Vagina (tissue), 2 donors: ENCODE measurements at places on chromosomes 2 and 18.

GRCh38 chr2:86543793-86544192 lies 19.4 kb downstream of the CHMP3 start:
- no peak for DNase-seq

DNA sequence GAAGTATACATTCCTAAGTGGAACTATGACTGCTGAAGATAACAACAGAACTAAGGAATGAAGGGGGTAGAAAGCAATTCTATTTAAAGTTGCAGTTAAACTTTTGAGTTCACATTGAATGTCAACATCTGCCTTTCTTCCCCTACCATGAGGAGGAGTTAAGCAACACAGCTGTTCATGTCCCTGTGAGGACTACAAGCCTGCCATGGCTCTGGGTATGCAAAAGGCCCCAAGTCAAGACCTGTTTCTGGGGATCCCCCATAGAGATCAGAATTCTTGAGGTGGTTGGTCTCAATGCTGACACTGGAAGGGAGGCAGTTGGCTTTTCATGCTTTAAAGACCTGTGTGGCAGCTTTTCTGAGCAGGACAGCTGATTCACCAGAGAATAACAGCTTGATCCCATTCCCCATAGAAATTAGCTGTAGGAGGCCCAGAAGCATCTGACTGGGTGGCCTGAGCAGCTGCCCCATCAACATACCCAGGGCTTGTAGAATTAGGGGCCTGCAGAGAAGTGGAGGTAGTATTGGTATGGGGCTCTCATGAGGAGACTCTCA lies 131.0 kb downstream of the SETBP1 start:
- DNase-seq: no peak

DNA sequence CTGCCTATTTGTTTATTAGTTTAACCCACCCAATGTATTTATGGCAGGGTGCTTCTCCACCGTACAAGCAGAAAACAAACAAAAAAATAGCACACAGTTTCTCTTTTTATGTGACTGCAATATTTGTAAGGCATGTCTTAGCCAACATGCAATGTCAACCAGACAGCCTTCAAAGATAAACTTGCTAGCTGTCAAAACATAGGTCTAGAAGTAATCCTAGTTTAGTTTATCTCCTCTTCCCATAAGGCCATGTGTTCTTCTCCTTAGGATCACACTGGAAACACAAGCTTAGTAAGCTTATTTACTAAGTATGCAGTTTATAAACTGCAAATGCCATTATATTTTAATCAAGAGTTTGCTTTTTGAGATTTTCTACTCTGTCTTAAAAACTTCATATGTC lies 75.6 kb downstream of the LDAH start:
- no peak for DNase-seq

GRCh38 chr18:46400449-46400848 lies 256.6 kb downstream of the LOXHD1 start:
- no peak for DNase-seq

DNA sequence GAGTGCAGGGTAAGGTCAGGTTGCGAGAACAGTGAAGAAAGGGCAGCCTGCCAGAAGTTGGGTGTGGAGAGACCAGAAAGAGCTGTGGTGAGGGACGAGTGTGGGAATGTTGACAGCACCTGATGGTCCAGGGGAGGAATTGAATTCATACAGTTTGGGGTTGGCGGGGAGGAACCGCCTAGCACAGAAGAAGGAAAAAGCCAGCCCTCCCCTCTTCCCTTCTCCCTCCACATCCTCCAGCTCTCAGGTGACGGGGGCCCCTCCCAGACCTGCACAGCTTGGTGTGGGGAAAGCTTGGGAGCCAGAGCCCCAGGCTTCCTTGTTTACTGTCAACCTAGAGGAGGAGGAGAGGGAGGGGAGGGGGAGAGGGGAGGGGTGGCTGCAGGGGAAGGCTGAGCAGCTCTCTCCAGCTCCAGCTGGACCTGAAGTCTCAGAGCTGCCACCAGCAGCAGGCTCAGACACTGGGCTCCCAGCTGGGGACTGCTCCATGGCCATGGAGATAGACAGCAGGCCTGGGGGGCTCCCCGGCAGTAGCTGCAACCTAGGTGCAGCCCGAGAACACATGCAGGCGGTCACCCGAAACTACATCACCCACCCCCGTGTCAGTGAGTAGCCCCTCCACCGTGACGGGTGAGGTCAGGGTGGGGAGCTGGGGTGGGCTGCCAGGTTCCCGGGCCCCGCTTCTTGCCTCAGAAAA lies at the start of gene ATP6V1B1:
ATP6V1B1 (plus strand) TSS at position 433 of the 697 bp plus-strand sequence; CDS start at position 488, 55 bp downstream.
- peak; percentile 70 for DNase-seq

- no peak for DNase-seq
Observed at GRCh38 chr2:29583104-29583503, 338.3 kb downstream of the ALK start.

DNA sequence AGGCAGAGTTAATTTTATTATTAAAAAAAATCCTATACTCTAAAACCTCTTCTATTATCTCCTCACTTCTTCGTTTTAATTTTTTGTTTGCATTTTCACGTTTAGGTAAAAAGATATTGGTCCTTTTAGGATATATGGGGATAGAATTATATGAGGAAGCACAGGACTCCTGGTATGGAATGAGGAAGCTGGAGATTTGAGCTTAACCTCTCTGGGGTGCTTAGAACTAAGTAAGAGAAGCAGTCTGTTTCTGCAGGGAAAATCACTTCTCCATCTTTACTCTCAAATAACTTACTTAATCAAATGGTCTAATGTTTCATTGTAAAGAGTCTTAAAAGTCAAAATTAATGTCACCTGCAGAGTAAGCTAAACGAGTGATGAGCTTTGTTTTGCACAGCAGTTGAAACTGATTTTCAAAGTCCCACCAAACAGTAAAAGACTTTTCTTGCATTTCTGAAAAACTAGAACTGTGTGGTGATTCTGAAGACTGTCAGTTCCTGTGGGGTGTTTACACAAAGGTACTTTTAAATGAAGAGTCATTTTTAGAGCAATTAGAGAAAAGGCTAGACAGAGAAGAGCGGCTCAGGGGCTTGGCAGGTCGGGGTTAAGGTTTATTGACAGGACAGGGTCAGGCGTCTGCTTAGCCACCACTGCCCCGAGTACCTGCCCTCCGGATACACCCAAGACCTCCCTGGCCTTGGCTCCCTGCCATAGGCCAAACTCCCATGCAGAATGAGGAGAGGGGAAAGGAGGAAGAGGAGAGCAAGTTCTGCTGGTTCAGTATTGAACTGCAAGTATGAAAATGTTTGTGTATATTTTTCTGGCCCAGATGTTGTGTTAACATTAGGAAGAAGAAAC lies 21.6 kb downstream of the METAP1D start:
- no peak for DNase-seq

- no peak for DNase-seq
Observed at GRCh38 chr2:197207598-197207997, 103.0 kb downstream of the ANKRD44 start.

GRCh38 chr2:145797692-145798091 lies 1277.8 kb upstream of the ZEB2 start:
- DNase-seq: no peak

DNA sequence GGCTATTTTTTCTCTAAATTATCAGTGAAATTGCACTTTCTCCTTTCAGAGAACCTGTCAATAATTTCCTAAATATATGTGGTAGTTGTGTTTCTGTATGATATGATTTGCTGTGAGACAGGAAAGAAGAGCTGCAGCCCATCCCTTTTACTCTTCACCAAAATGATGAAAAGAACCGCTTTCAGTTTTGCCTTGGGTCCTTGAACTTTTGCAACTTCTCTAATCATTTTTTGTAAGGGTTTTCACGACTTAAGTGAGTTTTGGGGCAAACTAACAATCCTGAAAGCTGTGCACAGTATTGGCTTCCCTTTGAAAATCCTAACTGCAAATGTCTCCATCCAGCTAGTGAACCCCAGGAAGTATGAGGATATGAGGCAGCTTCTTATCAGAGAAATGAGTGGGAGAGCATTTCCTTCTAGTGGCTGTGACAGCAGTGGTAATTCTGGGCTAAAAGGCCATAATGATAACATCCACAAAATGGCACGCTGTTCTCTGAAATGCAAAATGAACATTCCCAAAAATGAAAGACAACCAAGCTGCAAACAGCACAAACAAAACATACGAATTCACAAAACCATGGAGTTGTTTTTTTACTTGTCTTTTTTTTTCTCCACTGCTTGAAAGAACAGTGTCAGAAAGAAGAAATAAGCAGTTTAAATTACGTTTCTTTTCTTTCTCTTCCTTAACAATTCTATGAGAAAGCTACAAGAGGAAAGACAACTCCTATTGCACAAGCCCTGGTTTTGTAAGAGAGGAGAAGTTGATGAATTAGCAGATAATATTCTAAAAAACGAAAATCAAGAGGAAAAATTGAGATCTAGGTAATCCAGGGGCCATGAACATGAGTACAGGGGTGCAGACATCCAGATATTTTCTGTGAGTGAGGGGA lies 1291.6 kb upstream of the ZEB2 start:
- DNase-seq: no peak

- no peak for DNase-seq
Observed at GRCh38 chr2:50118905-50119702, 912.8 kb downstream of the NRXN1 start.

DNA sequence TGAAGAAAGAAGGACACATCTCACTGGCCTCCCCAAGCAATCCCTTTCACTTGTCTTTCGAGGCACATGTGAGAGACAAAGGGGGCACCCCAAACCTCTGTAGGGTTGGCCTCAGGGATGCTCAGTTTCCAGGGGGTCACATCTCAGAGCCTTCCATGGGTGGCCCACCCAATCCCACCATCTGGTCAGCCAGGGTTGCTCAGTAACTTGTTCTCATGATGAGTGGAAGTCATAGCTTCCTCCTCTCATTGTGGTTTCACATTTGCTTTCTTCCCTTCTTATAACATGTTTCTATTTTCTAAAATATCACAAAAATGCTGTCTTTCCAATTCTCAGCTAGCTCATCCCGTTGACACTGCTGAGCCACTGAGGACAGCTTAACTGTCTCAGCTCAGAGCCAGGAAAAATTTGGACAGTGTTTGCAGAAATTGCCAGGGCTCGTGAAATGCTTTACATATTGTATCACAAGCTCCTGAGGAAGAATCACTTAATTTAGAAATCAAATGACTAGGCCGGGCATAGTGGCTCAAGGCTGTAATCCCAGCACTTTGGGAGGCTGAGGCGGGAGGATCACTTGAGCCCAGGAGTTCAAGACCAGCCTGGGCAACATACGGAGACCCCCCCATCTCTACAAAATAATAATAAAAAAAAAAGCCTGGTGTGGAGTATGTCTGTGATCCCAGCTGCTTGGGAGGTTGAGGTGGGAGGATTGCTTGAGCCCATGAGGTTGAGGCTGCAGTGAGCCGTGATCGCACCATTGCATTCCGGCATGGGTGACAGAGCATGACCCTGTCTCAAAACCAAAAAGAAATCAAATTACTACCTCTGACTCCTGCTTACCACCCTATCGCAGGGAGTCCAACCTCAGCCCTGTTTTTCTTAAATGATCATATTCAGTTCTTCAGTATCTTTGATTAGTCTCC lies 129.3 kb downstream of the PRKCE start:
- no peak for DNase-seq

GRCh38 chr18:5075297-5075696 lies 121.8 kb downstream of the AKAIN1 start:
- no peak for DNase-seq

- no peak for DNase-seq
Observed at GRCh38 chr2:152425765-152426727, 91.1 kb downstream of the FMNL2 start.

DNA sequence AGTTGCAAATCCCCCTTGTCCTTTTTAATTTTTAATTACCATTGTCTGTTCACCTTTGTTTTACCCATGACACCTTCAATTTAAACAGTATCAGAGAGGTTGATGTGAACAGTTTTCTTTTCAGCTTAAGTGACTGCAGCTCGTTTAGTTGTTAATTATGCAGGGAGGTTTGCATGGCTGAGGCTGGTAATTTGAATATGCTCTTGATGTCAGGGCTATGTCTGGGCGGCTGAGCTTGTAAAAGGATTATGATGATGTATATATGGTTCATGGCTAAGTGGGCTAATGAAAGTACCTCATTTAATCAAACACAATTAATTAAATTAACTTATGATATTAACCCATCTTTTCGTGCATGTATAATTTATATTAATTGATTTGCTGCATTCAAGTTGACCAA lies 822.1 kb downstream of the GALR1 start:
- no peak for DNase-seq

DNA sequence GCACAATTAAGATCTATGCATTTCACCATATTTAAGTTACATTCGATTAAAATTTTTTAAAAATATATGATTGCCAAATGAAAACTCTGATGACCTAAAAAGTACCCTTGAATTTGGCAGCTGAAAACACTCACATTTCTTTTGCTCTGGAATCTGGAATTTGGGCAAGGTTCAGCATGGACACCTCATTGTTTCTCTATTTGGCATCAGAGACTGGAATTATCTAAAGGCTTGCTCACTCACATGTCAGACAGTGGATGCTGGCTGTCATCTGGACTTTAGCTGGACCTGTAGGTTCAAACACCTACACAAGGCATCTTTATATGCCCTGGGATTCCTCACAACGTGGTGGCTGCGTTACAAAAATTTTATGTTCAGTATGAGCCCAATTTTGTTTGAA lies 16.1 kb downstream of the MBOAT2 start:
- DNase-seq: no peak

DNA sequence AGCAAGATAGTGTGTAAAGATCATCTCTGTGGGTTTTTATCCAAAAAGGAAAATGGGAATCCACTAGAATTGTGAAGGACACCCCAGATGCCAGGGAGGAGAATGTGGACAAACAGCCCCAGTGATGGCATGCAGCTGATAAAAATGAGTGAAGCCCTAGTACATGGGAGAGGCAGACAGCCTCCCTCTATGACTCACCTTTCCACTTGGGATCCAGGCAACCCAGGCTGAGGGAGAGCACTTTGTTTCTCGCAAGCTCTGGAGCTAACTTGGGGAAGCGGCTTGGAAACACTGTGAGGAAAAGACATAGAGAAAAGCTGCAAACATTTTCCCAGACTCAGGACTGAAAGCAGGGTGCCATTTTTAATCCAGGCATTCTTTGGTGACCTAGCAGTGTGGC lies 5.3 kb upstream of the FLACC1 start:
- no peak for DNase-seq

DNA sequence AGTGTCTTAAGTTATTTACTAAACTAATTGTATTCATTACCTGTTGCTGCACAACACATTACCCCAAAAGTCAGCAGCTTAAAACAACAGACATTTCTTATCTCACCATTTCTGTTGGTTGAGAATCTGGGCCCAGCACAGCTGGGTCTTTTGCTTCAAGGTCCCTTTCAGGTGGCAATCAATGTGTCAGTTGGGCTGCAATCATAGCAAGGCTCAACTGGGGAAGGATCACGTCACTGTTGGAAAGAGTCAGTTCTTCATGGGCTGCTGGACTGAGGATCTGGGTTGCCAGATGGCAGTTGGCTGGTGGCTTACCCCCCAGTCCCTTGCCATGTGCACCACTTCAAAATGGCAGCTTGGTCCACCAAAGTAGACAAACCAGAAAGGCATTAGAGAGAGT lies 261.2 kb downstream of the SUCLG1 start:
- no peak for DNase-seq

GRCh38 chr2:31888550-31888949 lies 122.3 kb downstream of the MEMO1 start:
- DNase-seq: no peak

- DNase-seq: no peak
Observed at GRCh38 chr2:119694845-119695521, 16.0 kb downstream of the TMEM177 start.

DNA sequence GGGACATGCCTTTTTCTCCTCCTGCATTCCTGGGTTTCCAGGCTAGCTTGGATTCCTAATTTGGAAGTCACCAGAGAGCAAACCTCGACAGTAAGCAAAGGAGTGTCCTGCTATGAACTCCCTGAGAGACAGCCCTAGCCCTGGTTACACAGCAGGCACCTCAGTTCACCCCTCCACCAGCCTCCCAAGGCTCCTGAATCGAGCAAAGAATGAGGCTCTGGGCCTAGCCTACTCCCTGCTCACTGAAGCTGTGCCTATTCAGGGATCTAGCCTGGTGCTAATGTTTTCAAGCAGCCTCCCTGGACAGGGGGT lies 66.7 kb upstream of the RMDN2 start:
- DNase-seq: no peak
